ENCODE measurements at places on chromosomes 16 and 17.

DNA sequence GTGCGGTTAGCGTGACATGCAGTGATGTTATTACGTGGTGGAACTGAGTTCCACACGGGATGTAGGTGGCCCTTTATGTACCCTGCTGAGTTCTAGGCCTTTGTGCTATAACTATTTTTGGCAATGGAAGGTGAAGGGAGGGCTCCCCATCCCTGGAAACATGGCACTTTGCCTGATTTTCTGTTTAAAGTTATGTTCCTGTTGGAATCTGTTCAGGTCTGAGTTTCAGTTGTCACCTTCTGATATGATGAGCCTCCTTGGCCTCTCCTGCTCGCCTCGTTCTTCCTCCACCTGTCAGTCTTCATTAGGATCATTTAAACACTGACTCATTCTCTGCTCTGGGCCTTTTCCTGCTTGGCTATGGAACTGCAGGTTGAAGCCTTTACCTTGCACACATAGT is 200.6 kb downstream of the FTO start:
- DNase-seq: no peak

DNA sequence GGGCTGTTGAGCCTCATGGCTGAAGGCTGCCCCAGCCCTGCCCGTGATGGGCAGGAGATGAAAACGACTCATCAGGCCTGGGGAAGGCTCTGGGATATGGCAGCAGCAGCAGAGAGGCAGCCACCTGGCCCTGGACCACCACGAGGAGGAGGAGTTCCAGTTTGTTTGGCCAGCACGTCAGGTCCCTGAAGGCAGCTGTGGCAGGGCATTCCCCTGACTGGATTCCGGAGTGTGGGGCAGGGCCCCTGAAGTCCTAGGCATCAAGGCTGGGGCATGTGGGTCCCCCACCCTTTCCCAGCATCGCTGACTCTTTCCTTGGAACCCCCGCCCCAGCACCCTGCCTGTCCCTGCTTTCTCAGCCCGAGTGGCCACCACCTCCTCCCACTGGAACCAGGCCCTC is 197.4 kb downstream of the ZNF423 start:
- no peak for DNase-seq

- DNase-seq: no peak
Observed at GRCh38 chr17:34242587-34243363, 12.3 kb upstream of the CCL2 start.

DNA sequence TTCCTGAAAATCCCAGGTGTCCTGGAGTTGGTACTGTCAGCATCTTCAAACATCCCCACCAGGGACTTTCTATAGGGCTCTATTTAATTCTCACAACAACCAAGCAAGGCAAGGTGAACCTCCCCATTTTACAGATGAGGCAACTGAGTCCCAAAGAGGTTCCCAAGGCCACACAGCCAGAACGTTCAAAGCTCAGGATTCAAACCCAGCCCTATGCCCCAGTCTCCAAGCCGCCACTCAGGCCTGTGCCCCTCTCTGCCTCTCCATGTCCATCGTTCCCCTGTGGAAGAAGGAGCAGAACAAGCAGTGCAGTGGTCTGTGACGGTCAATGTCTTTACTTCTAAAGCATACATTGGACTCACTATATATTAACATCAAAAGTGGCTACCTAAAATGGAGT is 6.1 kb downstream of the ZNF319 start:
- no peak for DNase-seq

DNA sequence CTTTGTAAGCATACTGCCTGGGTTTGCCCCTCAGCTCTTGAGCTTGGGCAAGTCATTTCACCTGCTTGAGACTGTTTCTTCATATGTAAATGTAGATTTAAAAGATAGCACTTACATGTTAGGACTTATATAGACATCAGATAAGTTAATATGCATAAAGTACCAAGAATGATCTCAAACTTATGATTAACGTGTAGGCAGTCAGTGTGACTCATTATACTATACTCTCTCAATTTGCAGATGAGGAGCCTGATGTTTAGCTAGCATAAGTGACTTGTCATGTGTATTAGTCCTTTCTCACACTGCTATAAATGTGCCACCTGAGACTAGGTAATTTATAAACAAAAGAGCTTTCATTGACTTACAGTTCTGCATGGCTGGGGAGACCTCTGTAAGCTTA is 690.5 kb downstream of the KCNJ2 start:
- DNase-seq: no peak

DNA sequence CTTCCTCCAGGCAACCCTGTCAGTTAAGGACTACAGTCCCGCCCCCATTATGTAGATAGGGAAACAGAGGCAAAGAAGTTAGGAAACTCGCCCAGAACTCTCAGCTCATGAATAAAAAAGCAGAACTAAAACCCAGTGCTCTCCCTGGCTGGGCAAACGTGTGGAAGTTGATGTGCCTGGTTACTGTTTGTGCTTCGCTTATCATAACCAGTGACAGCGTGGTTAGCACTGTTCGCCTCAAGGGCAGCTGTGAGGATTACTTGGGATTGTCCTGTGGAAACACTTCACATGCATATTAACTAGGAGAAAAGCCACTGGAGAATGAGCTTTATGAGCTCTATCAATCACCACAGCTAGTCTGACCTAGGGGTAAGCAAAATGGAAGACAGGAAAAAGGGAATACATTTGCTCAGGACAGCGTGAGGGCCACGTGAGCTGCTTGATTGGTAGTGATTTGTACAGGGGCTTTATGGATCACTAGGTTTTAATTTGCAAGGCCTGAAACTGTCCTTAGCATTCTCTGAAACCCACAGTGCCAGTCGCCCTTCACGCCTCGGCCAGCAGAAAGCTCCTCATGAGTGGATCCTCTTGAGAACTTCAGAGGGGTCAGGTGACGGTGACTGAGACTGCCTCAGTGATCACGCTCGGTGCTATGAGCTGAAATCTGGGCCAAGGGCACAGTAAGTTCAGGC is 19.9 kb downstream of the CYB5D2 start:
- DNase-seq: no peak

GRCh38 chr17:19762515-19762961 is 14.4 kb upstream of the ALDH3A1 start:
- DNase-seq: peak; percentile 63

DNA sequence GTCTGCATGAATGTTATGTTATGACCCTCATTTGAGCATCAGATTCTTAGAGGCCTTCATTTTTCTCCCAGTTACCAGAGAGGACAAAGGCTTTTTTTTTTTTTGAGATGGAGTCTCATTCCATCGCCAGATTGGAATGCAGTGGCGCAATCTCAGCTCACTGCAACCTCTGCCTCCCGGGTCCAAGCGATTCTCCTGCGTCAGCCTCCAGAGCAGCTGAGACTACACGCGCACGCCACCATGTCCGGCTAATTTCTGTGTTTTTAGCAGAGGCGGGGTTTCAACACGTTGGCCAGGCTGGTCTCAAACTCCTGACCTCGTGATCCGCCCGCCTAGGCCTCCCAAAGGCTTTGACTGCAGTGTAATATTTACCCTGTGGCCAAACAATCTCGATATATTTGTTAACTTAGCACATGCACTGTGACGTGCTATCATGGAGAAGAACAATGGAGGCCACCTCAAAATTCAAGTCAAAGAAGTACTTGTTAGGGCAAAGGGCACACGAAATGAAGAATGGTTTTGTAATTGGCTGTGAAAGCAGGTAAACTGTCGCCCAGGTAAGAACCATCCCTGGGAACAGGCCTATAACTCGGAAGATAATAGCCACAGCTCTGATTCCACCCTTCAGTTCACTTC is 303.4 kb downstream of the SLC39A11 start:
- no peak for DNase-seq

- no peak for DNase-seq
Observed at GRCh38 chr16:794091-794822, 5.8 kb downstream of the CHTF18 start.

- no peak for DNase-seq
Observed at GRCh38 chr16:81815429-81815766, 36.3 kb downstream of the PLCG2 start.

- no peak for DNase-seq
Observed at GRCh38 chr16:28981517-28981916, 3.3 kb upstream of the LAT start.

DNA sequence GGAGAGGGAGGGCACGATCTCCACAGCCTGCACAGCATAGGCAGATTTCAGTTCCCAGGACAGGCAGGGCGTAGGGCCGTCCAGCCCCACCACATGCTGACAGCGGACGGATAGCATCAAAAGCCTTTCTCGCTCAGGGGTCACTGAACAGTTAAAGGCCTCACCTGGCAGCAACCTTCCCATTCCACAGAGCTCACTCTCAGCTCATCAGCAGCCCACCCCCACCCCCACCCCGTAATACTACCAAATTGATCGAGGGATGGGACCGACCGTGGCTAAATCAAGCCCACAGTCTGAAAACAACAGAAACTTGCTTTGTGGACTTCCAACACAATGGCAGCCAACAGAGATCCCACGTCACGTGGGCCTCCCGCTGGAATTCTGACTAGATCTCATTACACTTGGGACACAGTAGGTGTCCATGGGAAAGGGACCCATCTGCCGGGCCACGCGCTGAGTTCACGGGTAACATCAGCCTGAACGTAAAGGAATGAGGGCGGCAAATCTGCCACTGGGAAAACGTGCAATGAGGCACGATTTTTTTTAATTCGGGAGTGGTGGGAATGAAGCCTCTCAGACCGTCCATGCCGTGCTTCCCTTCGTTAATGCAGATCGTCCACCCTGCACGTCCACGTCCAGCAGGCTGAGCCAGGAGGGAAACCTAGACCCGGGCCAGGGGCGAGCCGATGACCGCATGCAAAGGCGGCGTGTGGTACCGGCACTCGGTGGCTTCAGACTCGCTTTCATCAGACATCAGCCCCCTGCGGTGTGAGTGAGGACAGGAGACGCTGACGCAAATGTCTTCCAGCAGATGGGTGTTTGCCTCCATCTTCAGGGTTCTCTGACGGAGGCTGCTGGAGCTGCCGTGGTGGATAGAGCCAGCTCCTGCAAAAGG is 92.1 kb downstream of the TBC1D16 start:
- DNase-seq: no peak

- no peak for DNase-seq
Observed at GRCh38 chr17:30337393-30337999, 3.6 kb upstream of the TMIGD1 start.

DNA sequence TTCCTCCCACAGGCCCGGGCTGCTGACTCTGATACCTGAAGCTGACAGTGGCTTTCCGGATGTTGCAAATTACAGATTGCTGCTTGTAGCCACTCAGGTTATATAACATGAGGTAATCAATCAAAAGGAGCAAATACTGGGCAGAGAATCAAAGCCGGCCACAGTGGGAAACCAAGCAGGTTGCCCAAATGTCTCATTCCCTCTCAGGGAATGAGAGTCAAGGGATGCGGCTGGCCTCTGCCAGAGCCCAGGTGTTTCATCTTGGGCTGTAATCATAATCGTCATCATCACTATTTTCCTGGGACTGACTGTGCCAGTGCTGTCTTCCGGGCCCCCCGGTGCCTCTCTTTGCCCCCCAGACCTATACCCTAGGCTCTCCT is 292.4 kb upstream of the FOXF1 start:
- no peak for DNase-seq

GRCh38 chr17:1029196-1029921 is 32.4 kb downstream of the TIMM22 start:
- no peak for DNase-seq

GRCh38 chr17:82440991-82441627 is 9.4 kb downstream of the CYBC1 start:
- no peak for DNase-seq

- DNase-seq: no peak
Observed at GRCh38 chr17:79033741-79034501, 10.0 kb downstream of the C1QTNF1 start.

- no peak for DNase-seq
Observed at GRCh38 chr16:56980201-56980535, 9.2 kb upstream of the NLRC5 start.

- DNase-seq: no peak
Observed at GRCh38 chr16:11076259-11077018, 132.1 kb downstream of the CLEC16A start.

DNA sequence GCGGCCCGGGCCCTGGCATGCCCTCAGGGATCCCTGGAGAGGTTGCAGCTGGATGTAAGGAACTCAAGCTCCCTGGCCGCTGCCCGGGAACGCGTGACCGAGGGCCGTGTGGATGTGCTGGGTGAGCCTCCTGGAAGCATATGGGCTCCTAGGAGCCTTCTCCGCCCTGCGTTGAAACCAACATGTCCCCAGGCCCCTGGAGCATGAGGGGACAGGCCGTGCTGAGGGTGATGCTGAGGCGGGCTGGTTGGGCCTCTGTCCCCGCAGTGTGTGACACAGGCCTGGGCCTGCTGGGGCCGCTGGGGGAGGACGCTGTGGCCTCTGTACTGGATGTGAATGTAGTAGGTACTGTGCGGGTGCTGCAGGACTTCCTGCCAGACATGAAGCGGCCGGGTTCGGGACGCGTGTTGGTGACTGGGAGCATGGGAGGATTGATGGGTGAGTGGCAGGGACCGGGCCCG is 5.7 kb upstream of the HSD17B1 start:
- no peak for DNase-seq

DNA sequence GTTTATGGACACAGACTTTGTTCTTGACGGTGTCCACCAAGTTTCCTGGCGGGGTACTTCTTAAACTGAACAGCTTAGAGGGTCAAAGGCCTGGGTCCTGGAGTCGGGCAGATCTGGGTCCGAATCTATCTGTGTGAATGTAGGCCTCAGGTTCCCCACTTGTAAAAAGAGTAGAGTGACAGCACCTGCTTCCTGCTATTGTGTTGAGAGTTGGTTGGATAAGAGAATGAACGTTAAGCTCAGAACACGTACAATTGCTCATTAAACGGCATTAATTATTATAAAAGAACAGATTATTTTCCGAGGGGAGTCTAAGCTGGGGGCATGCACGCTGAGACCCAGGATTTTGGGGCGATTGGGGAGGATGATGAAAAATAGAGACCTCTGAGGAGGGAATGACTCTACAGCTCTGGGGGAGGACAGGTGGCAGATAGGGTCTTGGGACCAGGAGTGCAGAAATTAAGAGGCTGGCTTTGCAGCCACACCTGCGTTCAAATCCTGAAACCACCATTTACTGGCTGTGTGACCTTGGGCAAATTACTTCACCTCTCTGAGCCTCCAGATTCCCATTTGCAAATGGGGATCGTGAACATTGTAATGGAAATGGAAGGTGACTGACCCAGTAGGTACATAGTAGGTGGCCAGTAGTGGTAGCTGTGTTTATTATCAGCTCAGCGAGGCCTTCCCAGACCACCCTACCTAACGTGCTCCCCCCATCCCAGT is 862 bp downstream of the CLEC16A start:
- no peak for DNase-seq

DNA sequence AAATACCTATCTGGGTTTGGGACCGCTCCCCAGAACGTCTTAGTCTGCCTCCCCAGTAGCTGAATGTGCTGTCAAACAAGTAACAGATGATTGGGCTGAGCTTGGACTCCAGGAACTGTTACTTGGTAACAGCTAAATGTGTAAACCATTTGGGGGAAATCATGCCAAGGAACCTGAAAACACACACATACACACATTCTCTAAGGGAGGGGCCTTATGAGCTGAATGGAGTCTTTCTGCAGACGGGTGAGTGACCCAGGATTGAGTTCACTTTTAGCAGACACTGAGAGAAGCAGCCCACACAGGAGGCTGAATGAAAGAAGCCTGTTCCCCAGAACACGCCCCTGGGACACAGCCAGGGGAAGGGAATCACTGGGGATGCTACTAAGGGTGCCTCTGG is 1.6 kb downstream of the ACLY start:
- no peak for DNase-seq

- DNase-seq: no peak
Observed at GRCh38 chr17:76676629-76677028, 33.1 kb upstream of the ST6GALNAC1 start.

Measured in naive thymus-derived CD8-positive, alpha-beta T cell (primary cell).